ENCODE measurements at places on chromosomes 5 and 9.
A peak's percentile ranks its signal among the peaks of the same experiment; 100 is the strongest.

- DNase-seq: no peak
Observed at GRCh38 chr5:125343015-125343414, 596.6 kb upstream of the ZNF608 start.

- no peak for DNase-seq
Observed at GRCh38 chr5:149274939-149275338, 3.3 kb downstream of the AFAP1L1 start.

DNA sequence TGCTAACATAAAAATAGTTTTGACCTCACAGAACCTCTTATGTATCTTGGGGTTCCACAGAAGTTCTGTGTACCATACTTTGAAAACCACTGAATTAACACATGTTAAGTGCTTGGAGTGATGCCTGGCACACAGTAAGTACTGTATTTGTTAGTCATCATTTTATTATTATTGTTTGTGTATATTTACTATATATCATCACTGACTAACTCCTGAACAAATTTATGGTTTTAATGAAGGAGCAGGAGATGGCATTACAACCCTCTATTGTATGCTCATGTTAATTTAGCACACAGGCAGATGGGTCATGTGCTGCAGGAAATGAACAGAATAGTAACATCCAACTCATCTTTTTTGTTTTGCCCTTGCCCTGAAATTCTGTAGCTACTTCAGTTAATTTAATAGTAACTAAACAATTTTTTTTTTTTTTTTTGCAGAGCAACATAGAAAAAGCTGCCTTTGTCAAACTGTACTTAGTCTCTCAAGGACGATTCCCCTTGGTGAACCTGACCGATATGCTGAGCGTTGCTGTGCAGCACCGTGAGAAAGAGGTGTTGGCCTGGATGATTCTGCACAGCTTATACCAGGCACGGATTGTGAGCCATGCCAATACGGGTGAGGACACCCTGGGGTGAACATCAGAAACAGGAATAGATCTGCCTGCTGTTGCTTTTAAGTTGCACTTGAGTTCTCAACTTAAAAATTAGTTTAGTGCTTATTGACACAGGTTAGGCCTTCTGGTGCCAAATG lies 45.4 kb downstream of the HACD4 start:
- DNase-seq: no peak

DNA sequence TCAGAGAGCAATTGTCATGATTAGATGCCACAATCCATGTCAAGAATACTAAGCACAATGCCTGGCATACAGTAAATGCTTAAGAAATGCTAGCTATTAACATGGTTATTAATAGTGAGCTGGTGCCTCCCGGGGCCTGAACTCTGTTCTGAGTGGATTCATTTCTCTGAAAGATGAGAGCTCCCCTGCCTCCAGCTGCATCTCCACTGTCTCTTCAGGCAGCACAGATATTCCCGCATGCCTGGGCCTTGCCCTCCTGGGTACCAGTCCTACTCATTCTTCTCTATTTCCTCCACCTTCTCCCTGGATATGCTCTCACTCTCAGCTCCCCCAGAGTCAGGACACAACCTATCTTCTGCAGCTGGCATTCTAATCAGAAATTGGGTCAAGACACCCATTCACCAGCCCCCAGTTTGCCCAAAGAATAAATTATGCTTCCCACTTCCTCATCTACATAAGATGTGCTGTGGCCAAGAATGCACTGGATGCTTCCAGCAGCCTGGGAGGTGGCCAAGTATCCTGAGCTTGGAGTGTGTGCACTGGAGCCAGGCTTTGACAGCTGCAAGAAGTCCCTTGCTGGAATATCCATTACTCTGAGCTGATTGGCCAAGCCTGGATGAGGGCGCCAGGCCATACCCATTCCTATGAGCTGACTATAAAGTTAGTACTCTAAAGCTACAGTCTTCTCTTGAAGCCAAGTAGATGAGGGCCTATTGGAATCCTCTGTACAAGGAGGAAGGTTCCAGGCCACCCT lies 669.0 kb downstream of the ACTL7B start:
- no peak for DNase-seq

DNA sequence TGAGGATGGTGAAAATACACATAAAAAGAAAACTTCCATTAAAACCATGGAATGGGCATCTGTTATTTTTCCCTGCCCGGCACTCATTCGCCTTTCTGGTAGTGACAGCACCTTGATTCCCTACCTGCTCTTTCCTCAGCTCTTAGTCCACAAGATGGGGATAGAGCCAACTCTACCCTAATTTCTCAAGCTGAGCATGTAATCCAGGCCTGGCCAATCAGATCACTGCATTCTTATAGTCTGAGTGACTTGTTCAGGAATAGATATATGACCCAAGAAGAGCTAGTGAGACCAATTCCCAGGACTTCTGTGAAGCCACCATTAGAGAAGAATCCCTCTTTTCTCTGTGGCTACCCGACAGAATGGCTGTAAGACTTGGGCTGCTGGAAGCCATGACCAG lies 58.1 kb downstream of the TSSK1B start:
- DNase-seq: no peak

DNA sequence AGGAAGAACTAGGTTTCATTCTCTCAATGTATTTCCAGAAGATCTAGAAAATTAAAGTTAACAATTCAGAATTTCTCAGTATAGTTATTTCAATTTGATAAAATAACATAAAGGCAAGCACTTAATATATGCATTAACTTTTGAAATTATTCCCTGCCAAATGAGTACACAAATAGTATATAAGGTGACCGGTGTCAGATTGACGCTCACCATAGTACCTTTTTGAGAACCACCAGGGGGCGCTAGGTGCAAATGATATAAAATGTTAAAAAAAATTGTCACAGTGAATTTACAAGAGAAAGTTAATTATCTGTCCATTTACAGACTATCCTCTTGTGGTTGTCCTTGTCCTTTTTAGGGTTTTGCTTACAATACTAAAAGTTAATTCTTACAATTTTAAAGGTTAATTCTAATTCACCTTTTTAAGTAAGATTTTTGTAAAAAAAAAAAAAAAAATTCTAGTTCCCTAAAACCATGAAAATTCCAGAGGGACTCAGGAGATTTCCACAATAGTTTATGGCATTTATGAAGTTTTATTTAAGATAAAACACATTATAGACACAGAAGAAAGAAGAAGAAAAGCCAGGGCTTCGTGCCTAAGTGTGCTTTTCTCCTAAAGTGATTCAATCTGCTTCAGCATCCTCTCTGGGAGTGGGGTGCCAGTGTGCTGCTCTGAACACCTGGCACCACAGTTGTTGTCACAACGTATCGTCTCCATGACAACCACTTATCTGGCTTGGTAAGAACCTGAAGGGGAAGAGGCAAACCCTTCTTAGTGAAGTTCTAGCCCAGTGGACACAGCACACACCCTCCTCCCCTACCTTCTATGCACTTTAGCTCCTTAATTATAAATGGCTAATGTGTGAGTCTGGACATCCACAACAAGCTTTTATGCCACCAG lies 1.7 kb downstream of the ADAMTS16 start:
- peak; percentile 79 for DNase-seq

- DNase-seq: no peak
Observed at GRCh38 chr9:114176624-114177291, 21.4 kb downstream of the COL27A1 start.

DNA sequence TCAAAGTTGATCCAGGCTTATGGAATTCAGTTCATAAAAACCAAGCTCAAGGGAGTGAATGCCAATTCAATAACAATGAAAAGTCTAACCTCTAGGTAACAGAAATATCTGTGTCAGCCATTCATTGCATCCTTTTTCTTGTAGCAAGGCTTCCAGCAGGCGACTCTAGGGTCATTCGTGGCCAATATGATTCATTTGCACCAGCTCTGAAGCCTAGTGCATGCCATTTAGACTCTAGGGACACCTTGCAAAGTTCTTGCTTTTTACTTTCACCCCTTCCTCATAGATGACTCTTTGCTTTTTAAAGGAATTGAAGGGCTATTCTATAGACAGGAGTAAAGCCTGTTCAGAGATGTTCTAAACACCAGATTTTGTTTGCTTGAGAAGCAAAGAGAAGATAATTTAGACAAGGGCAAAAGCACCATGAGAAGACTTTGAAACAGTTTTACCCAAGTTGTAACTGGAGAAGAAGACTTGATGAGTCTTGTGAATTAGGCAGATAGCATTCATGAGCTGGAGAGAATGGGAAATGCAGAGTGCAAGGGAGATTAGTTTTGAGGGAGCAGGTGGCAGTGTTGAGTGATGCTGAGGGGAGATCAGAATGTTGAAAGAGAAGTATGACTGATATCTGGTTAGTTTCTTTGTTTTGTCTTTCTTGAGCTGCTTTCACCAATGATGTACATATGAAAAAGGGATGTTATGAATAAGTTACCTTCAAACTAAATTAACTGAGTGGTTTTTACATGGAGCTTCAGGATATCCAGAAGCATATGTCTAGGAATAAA lies 94.5 kb downstream of the F2RL2 start:
- no peak for DNase-seq

GRCh38 chr5:37720550-37720952 lies 119.3 kb downstream of the GDNF start:
- DNase-seq: no peak

DNA sequence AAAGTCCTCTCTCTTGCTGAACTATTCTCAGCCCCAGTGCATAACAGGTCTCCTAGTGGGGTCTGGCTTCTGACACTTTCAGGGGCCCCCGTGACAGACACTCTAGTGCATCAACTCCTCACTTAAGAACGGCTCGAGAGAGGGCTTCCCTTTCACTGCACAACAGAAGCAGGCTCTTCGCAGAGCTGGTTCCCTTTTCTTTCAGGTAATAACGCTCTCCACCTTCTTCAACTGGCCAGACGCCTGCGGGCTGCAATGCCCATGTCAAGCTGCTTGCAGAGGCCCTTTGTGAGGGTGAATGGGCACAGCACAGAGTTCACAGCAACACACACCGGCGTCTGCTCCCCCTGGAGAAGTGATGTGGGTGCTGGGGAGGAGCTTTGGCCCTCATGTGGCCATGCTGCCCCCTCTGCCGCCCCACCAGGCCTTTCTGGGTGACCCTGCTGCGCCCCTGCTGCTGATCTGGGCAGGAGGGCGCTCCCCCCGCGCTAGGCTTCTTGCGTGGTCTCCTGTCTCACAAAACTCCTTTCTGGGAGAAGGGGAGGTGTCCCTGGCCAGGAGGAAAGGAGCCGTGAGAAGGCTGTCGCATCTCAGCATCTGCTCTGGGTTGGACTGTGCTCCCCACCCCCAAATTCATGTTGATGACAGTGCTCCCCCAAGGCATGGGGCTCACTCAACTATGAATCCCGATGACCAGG lies 2.4 kb downstream of the MRPL36 start:
- no peak for DNase-seq

DNA sequence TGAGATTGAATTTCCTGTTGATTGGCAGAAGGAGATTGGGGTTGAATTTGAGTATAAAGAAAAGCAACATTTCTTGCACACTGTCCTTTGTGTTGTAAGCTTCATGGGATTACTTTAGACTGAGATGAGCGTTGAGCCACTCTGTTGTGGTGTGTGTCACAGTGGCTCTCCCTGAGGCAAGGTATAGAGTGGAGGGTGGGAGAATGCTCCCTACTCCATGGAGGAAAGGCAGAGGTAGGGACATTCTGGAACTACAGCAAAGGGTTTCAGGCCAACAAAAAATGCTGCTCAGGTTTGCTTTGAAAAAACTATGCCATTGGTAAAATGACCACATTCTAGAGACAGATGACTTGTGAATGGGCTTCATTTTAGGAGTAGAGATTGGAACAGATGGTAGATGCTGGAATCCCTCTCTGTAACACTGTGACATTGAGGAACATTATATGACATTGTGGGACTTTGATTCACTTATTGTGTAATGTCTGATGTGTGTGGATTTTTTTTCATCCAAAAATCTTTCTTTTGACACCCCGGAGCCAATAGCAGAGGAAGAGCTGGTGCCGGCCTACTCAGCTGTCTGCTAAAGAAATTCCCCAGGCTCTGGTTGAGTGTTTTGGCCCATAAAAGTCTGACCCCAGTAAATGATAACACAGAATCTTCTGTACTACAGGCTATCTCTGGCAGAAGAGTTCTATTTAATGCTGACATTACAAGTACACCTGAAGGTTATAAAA lies 6.2 kb upstream of the CEP120 start:
- DNase-seq: no peak

DNA sequence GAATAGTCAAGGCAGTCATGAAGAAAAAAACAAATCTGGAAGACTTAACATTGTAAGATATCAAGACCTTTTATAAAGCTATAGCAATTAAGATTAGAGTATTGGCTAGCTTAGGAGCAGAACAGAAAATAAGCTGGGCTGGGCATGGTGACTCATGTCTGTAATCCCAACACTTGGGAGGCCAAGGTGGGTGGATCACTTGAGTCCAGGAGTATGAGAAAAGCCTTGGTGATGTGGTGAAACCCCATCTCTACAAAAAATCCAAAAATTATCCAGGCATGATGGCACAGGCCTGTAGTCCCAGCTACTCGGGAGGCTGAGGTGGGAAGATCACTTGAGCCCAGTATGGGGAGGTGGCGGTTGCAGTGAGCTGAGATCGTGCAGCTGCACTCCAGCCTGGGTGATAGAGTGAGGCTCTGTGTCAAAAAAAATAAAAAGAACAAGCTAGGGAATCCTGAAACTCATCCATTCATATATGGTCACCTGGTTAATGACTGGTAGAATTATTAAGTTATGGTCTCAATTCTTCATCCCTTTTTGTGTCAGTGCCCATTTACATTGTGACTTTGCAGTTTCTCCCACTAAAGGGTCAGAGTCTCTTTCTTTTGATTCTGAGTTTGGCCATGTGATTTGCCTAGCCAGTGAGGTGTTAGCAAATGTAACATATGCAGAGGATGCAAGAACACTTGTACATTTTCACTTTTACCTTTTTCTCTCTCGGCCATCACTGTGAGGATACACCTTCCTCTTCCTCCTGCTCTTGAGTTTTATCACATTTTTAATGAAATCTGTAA lies 144.6 kb upstream of the SGCD start:
- no peak for DNase-seq

- DNase-seq: no peak
Observed at GRCh38 chr5:172347496-172348052, 64.0 kb upstream of the UBTD2 start.

DNA sequence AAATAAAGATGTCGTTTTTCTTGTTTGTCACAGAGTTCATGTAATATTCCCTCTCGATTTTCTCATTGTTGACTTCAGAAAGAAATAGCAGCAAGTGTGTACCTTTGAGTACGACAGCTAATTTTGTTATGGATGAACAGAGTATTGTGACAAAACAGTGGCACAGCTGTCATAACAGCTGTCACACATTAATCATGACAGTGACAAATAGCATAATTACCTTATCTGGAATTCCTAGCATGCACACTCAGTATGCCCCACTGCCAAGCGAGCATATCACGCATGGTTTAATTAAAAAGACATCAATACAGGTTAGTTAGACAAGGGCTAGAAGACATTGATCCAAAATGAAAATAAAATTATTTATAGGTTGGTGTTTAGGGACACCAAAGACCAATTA lies 375.1 kb downstream of the SPATA31D1 start:
- DNase-seq: no peak

DNA sequence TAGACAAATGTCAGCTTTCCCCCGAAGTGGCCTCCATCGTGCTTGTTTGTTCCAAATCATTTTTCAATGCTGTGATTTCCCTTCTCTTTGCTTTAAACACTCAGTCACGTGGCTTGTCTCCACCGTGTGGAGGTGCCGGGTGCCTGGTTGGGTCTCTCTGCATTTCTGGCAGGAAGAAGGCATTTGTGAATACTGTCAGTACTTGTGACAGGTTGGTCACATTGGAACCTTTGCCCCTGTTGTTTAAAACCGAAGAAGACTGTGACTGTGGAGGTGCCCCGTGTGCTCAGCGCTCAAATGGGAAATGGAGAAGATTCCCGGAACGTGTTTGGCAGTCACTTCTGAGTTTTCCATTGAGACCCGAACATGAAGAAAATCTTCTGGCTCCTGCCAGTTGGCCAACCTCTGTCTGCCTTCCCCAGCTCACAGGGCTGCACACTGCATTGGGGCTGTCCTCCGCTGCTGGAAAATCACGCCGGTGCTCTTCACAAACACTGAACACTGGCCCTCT lies 74.6 kb downstream of the LMNB1 start:
- no peak for DNase-seq
